8988T (cell line): ENCODE measurements at places on chromosomes 5 and 9.

- DNase-seq: no peak
These were observed 421.3 kb downstream of the CDH12 start for GRCh38 chr5:22431840-22432239.

- peak; percentile 83 for DNase-seq
These were observed 23.9 kb downstream of the TPPP start for GRCh38 chr5:669111-669841.

GRCh38 chr5:113166852-113167366 is 190.3 kb downstream of the DCP2 start:
- no peak for DNase-seq

- no peak for DNase-seq
These were observed 4.5 kb upstream of the TMEM252 start for GRCh38 chr9:68545033-68545705.

DNA sequence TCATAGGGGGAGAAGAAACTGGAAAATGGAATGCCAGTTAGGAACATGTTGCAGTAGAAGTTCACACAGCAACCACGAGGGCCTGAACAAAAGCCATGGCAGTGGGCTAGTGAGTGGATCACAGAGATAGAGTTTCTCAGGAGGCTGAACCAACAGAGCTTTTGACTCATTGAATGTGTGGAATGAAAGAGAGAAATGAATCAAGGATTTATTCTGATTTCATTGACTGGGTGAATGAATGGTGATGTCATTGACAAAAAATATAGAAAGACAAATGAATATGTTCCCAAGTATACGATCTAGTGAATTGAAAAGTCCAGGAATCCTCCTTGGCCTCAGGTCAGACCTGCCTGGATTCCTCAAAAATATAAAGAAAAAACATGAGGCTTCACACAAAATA is 99.2 kb downstream of the ZNF462 start:
- DNase-seq: no peak

DNA sequence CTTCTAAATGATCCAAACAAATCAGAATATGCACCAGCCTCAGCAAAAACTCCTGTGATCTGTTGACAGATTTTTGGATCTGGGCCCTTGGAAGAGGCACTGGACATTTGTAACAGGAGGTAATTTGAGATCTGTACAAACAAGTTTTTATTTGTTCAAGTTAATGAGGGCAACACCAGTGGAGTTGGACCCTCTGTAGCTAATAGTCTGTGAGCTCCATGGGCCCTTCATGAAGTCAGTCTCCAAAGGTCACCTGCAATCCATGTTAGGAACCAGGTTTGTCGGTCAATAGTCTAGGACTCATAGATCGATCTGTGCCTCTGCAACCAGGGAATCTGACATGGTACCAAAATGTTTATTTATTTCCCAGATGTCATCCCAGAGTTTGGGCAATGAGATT is 40.9 kb downstream of the PAM start:
- DNase-seq: no peak

GRCh38 chr5:133396187-133396741 is 216.1 kb downstream of the FSTL4 start:
- no peak for DNase-seq

GRCh38 chr9:133117271-133118178 is 3.5 kb downstream of the RALGDS start:
- DNase-seq: no peak

DNA sequence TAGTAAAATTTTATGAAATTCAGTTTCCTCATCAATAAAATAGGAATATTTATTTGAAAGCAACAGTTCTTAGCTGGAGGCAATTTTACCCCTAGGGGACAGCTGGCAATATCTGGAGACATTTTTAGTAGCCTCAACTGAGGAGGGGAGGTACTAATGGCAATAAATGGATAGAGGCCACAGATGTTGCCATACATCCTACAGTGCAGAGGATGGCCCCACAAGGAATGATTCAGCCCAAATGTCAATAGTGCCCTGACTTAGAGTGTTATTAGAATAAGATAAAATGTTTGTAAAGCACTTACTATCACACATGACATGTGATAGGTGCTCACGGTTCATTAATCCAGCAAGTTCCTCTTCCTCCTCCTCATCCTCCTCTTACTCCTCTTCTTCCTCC is 293.6 kb downstream of the KCTD16 start:
- DNase-seq: no peak

GRCh38 chr5:1888541-1889251 is 6.0 kb upstream of the IRX4 start:
- no peak for DNase-seq

DNA sequence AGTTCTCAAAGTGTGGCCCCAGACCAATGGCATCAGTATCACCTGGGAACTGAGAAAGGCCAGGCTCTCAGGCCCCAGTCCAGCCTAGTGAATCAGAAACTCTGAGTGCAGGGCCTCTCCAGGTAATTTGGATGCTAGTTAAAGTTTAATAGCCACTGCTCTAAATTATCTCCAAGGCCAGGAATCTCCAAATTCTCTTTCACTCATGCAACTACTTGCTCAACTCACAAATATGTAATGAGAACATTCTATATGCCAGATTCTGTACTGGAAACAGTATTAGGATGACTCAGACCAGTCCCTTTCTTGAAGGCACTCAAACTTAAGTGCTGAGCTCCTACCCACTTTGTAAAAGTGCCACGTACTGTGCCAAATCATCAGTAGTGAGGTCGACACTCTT is 84.6 kb downstream of the PAPPA start:
- DNase-seq: no peak
